ENCODE measurements at places on chromosomes 11 and 22.

GRCh38 chr11:11572386-11572785 is 49.4 kb downstream of the GALNT18 start:
- no peak for DNase-seq

GRCh38 chr11:120465921-120466534 is 45.5 kb upstream of the GRIK4 start:
- no peak for DNase-seq

GRCh38 chr11:101914738-101915426 is at the start of gene CEP126:
Gene CEP126 (plus strand): TSS chr11:101915010. CDS start chr11:101915285, 275 bp downstream.
- peak; percentile 86 for DNase-seq

DNA sequence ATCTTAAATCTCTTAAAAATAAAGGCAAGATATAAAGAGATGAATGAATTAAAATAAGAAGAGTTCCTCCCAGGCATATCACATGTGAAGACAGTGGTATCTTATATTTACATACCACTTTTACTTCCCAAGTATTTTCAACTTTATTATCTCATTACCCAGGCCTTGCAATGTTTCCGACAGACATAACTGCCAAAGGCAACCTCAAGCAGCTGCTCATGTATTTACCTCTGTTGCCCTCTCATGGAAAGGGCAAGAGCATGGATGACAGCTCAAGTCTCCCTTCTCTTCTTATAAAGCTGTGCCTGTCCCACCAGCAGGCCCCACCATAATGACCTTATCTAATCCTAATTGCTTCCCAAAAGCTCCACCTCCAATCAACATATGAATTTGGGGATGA is 894.2 kb downstream of the NTM start:
- DNase-seq: no peak
